Tongue (tissue), 3 donors: ENCODE measurements at places on chromosomes 11 and 22.

DNA sequence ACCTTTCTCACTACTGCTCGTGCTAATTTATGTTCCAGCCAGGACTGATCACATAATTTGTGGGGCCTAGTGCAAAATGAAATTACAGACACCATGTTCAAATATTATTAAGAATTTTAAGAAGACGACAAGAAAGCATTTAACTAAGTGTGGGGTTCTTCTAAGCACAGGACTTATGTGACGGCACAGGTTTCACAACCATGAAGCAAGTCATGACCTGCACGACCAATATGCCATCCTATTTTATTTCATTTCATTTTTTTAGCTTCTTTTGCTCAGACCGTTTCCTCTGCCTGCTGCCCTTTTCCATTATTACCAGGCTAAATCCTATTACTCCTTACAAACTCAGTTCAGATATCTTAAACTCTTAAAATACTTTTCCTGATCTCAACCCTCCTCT is 462.5 kb downstream of the AASDHPPT start:
- DNase-seq: no peak

GRCh38 chr22:45537734-45538181 is 35.1 kb downstream of the FBLN1 start:
- peak; percentile 86 for DNase-seq

DNA sequence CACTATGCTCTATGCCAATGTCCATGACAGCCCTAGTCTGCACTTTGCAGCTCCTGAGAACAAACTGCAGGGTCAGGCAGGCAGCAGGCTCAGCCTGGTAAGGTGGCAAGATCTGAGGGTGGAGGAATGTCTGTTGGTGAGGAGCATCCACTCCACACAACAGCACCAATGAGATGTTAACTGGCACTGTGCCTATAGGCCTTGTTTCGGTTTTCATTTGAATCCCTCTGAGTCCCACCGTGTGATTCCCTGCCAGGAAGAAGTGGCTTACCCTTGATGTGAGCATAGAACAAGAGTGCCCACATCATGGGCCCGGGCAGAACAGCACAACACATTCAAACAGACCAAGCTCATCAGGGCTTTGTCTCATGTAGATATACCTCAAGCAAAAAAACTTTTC is 44.1 kb upstream of the CHRM4 start:
- no peak for DNase-seq

DNA sequence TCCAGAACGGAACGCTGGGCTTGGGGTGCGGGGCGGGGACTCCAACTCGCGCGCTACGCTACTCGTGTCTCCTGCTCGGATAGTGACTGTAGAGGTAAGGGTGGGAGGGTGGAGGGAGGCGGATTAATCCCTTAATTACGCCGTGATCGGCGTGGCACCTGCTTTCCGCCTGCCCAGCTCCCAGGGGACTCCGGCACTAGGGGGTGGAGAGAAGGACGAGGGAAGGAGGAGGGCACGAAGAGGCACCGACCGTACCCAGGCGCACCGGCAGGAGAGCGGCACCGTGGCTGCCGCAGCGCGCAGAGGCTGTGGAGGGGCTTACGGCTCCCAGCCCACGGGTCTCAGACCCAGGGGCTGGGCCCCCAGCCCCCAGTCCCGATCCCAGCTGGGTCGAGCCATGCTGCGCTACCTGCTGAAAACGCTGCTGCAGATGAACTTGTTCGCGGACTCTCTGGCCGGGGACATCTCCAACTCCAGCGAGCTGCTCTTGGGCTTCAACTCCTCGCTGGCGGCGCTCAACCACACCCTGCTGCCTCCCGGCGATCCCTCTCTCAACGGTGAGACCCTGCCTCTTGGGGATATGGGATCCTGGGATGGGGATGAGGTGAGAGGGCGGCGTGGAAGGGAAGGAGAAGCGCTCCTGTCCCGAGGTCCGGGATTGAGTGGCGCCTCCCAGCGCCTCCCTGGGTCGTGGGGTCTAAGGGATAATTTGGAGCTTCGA is at the start of gene ROBO3:
ROBO3 (plus strand) TSS at position 252 of the 721 bp plus-strand sequence; CDS start at position 398, 146 bp downstream.
- no peak for DNase-seq

- DNase-seq: no peak
These were observed 51.1 kb upstream of the THY1 start for GRCh38 chr11:119473901-119474681.

- no peak for DNase-seq
These were observed 23.7 kb downstream of the JAML start for GRCh38 chr11:118200901-118201680.

DNA sequence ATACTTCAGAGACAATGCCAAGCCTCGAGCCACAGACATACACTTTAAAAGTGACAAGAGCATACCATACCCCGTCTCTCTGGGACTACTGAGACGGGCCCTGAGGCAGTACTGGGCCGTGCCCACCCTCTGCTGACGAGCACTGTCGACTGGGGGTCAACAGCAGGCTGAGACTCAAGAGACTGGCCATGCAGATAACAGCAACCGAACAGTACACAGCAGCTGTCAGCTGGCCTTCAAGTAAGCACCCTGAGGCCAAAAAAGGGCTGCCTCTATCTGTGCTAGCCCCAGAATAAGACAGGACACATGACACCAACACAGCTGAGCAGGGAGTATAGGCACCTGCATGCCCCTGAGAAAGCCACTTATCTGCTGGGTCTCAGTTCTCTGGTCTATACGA is 18.9 kb upstream of the TMEM121B start:
- peak; percentile 62 for DNase-seq

DNA sequence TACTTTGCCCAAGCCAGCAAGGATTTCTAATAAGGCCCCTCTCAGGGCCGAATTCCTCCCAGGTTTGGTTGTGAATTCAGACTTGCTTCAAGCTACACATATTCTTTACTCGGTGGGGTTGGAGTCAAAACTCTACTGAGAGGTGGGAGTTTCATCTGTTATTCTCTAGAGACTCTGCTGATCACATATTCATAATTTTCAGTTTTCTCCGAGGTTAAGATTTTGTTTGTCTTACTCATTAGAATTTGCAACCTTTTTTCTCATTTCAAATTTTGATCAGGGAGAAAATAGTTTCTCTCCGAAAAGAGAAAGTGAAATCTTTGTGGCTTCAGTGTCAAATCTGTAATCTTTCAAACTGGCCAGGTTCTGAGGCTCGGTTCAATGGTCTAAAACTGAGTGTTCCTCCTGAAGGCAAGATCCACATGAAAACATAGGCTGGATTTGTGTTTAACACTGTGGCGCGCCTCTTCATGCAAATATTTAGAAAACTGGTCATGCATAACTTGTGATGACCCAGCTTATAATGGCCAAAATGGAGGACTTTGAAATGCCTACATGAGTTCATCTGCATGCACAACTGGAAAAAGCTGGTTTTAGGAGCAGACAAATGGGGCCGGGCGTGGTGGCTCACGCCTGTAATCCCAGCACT is 21.5 kb upstream of the GSTP1 start:
- DNase-seq: no peak

- no peak for DNase-seq
These were observed 96.9 kb downstream of the SBF2 start for GRCh38 chr11:10197091-10197490.

- DNase-seq: peak; percentile 83
These were observed 1.5 kb downstream of the OLFML1 start for GRCh38 chr11:7486781-7487140.

- no peak for DNase-seq
These were observed 52.0 kb upstream of the ELF5 start for GRCh38 chr11:34565417-34566207.

DNA sequence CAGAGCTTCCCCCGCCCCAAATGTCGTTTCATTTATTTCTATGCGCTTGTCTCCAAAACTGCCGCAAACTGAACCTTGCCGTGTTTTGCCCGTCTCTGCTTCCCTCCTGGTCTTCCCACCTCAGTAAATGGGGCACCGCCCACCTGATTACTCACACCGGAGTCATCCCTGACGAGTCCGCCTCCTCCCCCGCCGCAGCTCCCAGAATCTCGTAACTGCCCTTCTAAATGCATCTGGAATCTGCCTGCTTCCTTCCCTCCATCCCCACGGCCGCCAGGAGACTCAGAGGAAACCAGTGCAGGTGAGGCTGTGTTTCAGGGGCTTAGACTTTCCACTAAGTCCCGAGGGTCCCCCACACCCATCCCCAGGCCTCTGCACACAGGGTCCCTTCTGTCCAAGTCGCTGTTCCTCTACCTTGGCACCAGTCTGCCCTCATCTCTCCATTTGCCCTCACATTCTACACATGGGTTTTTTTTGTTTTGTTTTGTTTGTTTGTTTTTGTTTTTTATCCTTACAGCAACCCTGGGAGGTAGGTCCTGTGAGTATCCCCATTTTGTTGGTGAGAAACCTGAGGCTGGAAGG is 62.6 kb upstream of the PHF21B start:
- DNase-seq: no peak

DNA sequence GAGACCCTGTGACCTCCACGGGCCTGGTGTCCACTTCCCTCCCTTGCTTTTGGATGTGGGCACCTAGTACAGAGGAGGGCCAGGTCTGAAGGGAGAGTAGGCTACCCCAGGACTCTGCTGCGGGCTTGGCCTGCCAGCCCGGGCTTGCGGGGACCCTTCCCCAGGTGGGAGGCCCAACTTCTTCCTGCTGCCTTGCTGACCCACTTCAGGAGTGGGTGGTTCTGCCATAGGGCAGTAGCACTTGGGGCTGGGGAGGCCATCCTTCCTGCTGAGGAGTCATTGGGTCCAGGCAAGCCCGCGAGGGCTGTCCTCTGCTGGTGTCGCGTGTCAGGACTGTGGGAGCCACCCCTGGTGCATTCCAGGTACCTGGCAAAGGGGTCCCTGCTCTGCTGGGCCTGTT is 1250.0 kb downstream of the BRD1 start:
- DNase-seq: no peak

GRCh38 chr11:35214792-35215193 is 75.8 kb downstream of the CD44 start:
- DNase-seq: no peak

GRCh38 chr11:116414357-116414880 is 358.4 kb downstream of the BUD13 start:
- no peak for DNase-seq

DNA sequence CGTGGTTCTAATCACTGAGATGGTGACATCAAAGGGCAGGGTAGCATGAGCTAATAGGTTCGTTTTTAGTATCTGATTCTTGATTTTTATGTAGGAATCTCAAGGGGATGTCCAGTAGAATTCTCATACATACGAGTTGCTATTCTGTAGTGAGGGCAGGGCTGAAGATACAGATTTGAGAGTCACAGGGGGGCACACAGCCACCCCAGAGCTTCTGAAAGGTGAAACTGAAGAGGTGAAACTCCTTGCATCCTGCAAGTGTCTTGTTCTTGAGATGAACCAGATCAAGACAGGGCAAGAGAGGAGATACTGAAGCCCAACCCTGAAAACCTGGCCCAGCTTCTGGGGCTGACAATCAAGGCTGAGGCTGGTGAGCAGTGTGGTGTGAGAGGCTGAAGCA is 35.6 kb upstream of the TMEM123 start:
- DNase-seq: no peak

GRCh38 chr11:80412604-80413003 is 971.8 kb upstream of the TENM4 start:
- DNase-seq: no peak

DNA sequence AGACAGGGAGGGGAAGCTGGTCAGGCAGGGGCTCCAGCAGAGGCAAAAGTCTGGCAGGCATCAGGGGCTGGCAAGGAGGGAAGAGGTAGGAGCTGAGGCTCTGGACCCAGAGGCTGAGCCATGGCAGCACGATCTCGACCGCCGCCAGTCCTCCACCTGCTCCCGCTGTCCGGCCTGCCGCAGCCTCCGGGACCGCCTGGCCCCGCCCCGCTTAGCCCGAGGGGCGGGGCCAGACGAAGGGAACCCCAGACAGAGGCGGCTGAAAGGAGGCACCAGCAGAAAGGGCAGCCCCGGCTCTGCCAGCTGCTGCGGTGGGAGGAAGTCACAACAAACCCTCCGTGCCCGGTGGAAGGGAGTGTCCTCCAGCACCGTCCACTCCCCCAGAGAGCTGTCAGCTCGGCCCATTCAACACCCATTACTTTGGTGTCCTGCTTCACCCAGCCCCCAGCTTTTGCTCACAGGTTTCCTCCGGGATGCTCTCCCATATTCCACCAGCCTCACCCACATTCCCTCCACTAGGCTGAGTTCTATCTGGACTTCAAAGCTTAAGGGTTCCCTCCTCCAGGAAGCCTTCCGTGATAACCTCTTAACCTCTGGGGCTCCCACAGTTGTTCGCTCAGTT is at the start of gene MFNG:
MFNG (minus strand) TSS at position 161 of the 622 bp plus-strand sequence. CDS start 207 bp downstream, outside the sequence.
- peak; percentile 69 for DNase-seq

DNA sequence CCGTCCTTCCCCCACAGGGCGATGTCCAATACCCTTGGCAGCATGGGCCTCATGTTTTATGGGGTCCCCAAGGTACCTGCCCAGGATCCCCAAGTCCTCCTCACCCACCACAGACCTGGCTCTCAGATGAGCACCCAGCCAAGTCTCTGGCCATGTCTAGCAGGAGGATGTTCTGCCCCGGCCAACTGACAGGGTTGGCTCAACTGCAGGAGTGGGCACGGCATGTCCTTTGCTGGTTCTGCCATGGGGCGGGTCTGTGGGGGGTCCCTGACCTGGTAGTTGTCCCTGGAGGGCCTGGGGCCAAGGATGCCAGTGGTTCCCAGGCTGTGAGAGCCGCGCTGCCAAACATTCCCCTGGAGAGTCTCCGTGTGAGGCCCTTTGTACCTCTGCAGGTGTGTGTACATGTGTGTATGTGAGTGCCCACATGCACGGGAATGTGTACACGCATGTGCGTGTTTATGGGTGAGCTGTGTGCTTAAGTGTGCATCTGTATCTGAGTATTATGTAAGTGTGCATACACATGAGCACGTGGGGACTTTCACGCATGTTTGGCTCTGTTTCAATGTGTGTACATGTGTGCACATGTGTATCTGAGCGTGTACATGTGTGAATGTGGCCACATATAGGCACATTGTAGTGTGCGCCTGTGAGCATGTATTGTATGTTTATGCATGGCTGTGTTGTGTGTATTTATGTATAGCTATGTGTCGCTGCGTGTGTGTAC is 85.5 kb downstream of the KCNQ1 start:
- no peak for DNase-seq

DNA sequence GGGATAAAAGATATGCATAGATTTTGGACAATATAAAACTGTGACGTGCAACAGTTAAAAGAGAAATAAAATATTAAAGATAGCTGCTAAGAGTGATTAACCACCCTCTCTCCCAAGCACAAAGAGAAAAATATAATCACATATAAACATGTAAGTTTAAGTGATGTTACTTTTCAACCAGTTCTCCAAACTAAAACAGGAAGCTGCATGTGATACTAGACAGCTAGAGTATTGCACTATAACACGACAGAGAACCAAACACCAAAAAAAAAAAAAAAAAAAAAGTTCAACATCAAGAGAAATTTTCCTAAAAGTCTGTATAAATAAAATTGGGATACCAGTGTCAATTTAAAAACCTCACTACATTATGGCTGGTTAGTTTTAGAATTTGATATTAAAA is 79.1 kb downstream of the PICALM start:
- DNase-seq: no peak

GRCh38 chr11:102276783-102277182 is 40.5 kb upstream of the BIRC3 start:
- DNase-seq: no peak

GRCh38 chr22:40310081-40310767 is 36.1 kb upstream of the ADSL start:
- peak; percentile 78 for DNase-seq
